Stimulated activated CD4-positive, alpha-beta T cell treated with anti-CD3 and anti-CD28 coated beads, Interleukin-1b, Interleukin-23, amount 100 ng/mL, for 24 hours (primary cell): ENCODE measurements at places on chromosomes 12 and 14.

GRCh38 chr14:98935921-98936320 is 336.1 kb downstream of the BCL11B start:
- DNase-seq = no peak

GRCh38 chr14:91614187-91614586 is 104.1 kb upstream of the PPP4R3A start:
- DNase-seq = no peak

DNA sequence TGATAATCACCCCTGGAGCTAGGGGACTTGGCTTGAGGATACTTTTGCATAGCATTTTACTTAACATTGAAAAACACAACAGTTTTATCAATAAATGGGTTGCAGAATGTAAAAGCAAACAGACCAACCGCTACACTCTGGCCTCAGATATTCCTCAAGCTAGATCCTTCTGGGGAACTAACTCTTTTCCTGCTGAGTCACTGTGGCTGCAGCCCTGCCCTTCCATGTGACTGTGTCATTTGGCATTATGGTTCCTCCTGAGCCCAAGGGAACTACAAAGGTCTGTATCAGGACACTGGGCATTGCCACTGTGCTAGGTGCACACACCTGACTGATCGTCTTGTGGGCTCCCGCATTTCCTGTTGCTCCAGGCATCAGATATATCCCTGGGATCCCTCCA is 56.6 kb downstream of the TTC9 start:
- no peak for DNase-seq

GRCh38 chr12:22473212-22473611 is 71.1 kb downstream of the C2CD5 start:
- DNase-seq = no peak

DNA sequence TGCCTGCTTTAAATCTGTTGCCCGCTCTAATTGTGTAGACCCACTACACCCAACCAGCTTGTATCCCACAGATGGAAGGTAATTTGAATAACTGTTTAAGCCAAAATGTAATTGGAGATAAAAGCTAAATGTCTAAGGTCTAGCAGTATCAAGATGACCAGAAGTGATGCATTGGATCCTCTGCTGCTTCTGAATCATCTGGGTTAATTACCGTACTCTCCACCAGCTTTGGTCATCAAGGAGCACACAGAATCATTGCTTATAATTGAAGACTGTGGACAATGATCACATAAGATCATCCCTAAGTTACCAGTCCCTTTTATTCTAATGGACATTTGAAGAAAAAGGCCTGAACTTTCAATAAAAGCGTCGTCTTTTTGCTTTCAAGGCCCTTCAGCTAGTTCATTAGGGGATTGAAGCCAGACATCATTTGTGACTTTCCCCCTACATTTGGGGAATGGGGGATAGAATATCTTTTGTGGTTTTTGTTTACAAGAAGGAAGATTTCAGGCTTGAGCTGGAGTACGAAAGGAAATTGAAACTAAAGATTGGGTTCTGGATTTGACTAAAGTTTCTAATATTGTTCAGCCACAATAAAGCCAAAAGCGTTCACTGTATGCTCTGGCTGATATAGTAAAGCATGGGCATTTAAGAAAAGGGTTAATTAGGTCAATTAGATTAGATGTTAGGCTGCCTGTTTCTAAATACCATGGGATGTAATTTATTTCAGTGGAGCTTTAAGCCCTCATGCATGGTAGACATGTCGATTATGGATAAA is 123.2 kb downstream of the CHST11 start:
- no peak for DNase-seq

- DNase-seq = no peak
Measured at GRCh38 chr14:38790916-38791315, 312.1 kb downstream of the SEC23A start.

DNA sequence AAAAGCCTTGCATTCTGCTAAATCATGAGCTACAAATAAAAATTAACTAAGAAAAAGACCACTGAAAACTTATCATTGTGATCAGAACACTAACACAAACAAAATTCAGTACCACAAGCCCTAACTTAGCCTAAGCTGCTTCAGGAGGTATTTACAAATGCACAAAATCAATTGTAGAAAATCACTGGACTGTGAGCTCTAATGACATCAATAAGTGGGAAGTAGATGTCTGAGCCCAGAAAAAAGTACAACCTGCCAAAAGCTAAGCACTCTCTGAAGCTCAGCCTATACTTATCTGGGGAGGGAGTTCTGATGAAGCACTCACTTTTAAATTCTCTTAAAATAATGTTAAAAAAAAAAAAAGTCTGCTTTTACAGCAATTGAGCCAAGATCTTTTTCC is 92.9 kb downstream of the SLCO1B1 start:
- no peak for DNase-seq

DNA sequence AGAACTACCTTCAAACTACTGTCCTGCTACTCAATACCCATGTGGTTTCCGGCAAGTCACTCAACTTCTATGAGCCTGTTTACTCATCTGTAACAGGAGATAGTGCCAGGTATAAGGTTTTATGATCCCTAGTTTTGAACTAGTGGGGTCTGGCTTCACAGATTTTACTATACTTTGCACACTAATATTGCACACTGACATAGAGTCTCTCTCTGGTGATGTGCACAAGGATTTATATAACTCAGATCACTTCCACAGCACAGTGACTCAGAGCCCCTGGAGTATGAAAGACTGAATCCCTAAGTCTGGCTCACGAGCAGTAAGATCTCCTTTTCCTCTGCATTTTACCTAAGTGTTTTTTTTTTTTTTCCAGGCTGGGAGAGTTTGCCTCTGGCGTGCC is 69.7 kb upstream of the SLC38A2 start:
- DNase-seq = no peak

- DNase-seq = no peak
Measured at GRCh38 chr14:25116607-25117006, 66.7 kb upstream of the STXBP6 start.

GRCh38 chr12:10540776-10541205 is 35.1 kb downstream of the EIF2S3B start:
- DNase-seq = no peak

GRCh38 chr12:46358791-46359666 is 13.5 kb downstream of the SLC38A2 start:
- no peak for DNase-seq

- DNase-seq = no peak
Measured at GRCh38 chr12:59820594-59821011, 224.8 kb downstream of the SLC16A7 start.

GRCh38 chr12:44835641-44836379 is 40.3 kb downstream of the NELL2 start:
- DNase-seq = no peak

DNA sequence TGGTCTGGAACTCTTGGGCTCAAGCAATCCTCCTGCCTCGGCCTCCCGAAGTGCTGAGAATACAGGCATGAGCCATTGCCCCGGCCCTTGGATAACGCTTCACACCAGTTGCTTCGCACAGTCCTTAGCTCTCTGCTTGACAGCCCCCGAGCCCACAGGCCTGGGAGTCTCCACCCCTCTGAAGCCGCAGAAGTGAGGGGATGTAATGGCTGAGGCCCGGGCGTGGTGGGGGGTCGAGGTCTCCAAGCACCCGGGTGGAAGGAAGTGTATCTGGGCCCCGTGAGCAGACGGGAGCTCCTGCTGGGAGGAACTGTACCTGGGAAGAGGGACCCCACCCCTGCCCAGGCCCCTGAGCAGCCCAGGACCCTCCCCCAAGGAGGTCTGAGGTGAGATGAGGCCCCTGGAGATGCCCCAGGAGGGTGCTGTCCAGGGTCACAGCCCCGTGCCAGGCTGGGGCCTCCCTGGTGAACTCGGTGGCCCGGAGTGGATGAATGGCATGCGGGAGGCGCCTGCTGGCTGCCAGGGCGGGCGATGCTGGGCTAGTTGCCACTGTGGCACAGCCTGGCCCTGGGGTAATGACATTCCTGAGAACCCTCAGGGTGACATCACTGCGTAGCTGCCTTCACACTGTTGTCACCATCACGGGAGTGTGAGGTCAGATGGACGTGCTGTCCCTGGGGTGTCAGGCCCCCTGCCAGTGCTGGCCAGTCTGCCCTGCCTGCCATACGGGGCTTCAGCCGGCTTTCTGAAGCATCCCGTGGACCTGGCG is 48.9 kb downstream of the KIF26A start:
- no peak for DNase-seq

DNA sequence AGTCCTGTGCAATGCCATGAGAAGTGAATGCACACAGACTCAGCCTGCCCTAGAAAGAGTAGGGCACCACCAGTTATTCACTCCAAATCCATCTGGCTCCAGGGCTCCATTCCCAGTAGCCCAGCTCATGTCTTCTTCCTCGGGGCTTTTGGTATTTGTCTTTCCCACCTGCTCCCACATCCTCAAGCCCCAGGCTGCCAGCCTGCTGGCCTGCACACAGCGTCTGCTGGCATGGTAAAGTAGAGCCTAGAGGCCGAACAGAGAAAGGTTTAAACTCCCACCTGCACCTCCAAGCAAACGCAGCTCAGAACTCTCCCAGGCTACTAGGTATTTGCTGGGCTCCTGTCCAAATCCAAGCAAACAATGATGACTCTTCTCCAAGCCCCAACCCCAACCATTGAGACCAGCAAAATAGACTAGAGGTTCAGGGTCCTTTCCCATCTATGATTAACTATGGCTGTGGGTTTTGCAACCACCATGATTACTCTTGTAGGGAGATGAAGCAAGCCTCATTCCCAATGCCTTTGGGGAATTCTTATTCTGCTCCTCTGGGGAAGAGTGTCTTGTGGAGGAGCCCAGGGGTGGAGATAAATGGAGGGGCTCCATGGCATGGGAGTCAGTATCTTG is 5.2 kb upstream of the VDR start:
- no peak for DNase-seq

DNA sequence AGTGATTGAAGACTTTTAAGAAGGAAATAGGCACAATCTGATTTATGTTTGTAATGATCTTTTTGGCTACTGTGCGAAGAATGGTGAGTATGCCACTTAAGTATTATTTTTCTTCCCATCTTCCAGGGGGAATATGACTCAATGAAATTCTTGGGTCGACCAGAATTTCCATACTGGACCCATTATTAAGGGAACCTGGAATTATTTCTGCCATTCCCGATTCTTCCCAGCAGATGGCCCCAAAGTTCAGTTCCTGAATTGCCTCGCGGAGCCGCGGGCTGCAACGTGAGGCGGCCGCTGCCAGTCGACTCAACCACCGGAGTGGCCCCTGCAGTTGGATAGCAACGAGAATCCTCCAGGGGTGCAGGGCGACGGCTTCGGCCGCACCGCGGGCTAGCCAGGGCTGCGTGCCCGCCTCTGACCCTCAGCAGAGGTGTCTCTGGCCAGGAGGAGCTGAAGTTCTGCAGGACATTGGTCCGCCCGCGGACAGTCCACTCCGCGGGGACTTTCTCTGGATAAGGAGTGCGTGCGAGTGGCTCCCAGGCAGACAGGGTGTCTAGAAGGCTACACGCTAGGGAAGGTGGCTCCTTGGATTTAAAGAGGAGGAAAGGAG is 628 bp upstream of the TSHR start:
- DNase-seq = peak; percentile 47

- no peak for DNase-seq
Measured at GRCh38 chr12:51371295-51371953, 19.8 kb downstream of the GALNT6 start.

DNA sequence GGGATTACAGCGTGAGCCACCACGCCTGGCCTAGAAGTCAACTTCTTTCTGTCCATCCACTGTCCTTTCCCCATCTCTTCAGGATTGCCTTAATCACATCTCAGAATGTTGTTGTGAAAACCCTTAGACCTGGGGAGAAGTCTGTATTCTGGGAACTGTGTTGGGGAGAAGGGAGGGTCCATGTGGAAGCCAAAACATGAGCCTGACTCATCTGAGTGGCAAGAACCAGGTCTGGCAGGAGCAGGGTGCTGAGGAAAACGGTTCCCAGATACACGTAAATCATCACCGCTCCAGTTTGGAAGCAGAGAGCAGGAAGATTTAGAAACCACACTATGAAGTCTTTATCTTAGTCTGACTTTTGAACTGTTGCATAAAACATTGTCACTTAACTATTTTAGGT is 245.6 kb upstream of the RGS6 start:
- no peak for DNase-seq

- no peak for DNase-seq
Measured at GRCh38 chr14:53146739-53147138, 6.4 kb downstream of the DDHD1 start.

- no peak for DNase-seq
Measured at GRCh38 chr12:122081697-122082221, 3.2 kb downstream of the MLXIP start.

DNA sequence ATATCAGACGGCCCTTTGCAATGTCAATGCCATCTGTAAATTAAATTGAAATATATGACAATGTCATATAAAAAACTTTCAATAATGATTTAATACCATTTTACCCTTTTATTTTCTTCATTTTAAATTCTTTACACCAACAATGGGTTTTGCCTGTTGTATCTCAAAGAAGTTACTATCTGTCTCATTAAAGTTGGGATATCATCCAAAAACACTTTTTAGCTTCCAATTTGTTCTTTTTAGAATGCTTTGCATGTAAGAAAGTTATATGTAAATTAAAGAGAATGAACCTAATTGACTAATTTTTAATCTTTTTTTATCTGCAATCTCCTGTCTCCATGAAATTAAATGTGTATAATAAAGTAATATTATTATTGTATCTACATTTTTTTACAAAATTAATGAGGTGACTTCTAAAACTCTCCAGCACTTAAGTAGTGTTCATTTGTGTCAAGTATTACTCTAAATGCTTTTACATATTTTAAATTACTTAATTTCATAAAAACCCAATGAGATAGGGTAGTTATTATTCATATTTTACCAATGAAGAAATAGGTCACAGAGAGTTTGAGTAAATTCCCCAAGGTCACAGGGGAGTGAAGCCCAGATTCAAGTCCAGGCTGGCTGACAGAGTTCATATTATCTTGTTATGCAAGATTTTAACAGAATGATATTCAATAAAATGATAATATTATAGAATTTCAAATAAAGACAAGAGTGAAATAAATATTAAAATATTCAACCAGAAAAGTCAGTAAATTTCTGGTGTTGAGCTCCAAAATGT is 673.0 kb upstream of the FLRT2 start:
- DNase-seq = no peak

- DNase-seq = no peak
Measured at GRCh38 chr12:29299633-29300032, 81.3 kb downstream of the ERGIC2 start.

DNA sequence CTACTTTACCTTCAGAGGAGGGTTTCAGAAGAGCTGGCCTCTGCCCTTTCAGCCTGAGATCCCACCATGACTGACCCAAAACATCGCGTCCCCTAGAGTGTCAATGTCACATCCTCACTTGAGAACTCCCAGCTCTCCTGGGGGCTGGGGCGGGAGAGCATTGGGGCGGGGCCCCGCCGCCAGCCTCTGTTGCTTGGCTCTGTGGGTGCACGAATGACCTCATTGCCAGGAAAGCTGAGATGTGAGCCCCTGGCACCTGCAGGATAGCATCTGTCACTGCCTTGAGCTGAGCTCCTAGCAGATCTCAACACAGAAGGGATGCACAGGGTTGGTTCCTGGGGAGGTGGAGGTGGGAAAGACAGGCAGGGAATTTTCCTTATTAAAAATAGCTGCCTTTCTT is 20.6 kb upstream of the MYL2 start:
- no peak for DNase-seq

- DNase-seq = no peak
Measured at GRCh38 chr12:29033519-29033918, 115.6 kb upstream of the FAR2 start.

- no peak for DNase-seq
Measured at GRCh38 chr14:102819747-102820330, 42.6 kb downstream of the TRAF3 start.

GRCh38 chr12:107429006-107429705 is 256.4 kb upstream of the PWP1 start:
- no peak for DNase-seq
